ENCODE measurements at places on chromosomes 16 and 17. TPM values are rescaled to one million over a fixed set of nuclear protein-coding genes. Genes with fewer than 3 reads are reported as not detected.

The KRTAP3-1 gene
- total RNA-seq, result not detected

The CACNG1 gene
- not detected for total RNA-seq

The CD300E gene
- 0.44 TPM for total RNA-seq

The HSPB9 gene
- total RNA-seq, result not detected

The C16orf96 gene
- not detected for total RNA-seq

The SLC25A19 gene
- 22.5 TPM for total RNA-seq

The IGF2BP1 gene
- not detected for total RNA-seq

The KRTAP1-1 gene
- total RNA-seq, result not detected

The CD300A gene
- total RNA-seq, result 6.8 TPM

DNA sequence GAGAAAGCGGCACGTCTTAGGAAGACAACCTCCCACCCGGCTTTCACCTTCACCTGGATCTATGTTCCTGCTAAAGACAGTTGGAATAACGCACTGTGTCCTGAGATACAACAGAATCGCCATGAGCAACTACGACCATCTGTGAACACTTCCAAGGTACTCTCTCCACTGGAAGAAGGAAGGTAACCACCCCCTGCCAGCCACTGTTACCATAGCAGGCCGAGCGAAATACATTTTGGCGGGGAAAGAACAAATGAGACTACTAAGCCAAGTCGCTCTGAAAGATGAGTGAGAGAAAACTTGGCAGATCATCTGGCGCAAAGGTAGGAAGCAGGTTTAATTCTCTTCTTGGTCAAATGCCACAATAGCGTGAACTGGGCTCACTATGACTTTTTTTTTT is 9.8 kb downstream of the CRK start:
- H3K4me1 ChIP-seq, result peaks cover 39% of the 10 kb centered on the region
- H3K4me3 ChIP-seq, result no peak overlapping the region
- no peak overlapping the region for H3K27ac ChIP-seq
- no peak for DNase-seq

- no peak overlapping the region for H3K4me3 ChIP-seq
- H3K36me3 ChIP-seq, result no peaks in the 10 kb centered on the region
- H3K27ac ChIP-seq, result no peak overlapping the region
- DNase-seq, result peak; percentile 64
Observed at GRCh38 chr17:67800495-67800928, 24.8 kb upstream of the BPTF start.

- no peak for DNase-seq
- H3K36me3 ChIP-seq, result no peaks in the 10 kb centered on the region
- no peaks in the 10 kb centered on the region for H3K27me3 ChIP-seq
- no peaks in the 10 kb centered on the region for H3K4me1 ChIP-seq
- H3K4me3 ChIP-seq, result no peak overlapping the region
Observed at GRCh38 chr17:71234349-71234748, 886.5 kb upstream of the SOX9 start.

DNA sequence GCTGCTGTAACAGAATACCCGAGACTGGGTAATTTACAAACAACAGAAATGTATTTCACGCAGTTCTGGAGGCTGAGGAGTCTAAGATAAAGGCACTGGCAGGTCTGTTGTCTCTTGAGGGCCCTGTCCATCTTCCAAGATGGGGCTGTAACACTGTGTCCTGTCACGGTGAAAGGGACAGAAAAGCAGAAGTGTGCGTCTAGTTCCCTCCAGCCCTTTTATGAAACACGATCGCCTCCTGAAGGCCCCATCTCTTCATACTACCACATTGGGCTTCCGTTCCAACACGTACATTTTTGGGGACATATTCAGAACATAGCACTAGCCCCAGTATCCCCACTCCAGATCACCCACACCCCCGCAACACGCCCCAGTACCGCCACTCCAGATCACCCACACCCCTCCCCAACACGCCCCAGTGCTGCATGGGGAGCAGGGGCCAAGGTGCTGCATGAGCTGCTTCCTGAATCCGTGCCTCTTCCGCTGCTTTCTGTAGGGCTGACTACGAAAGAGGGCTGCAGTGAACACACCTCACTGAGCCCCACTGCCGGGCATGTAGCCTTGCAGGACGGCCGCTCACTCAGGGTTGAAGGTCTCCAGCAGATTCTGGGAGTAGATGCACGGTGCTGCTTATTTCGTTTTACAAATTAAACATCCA is 91.9 kb downstream of the RPTOR start:
- H3K27ac ChIP-seq, result no peak overlapping the region
- no peak for DNase-seq
- H3K36me3 ChIP-seq, result peaks cover 7% of the 10 kb centered on the region
- no peaks in the 10 kb centered on the region for H3K27me3 ChIP-seq
- no peak overlapping the region for H3K4me3 ChIP-seq

- DNase-seq, result no peak
- no peaks in the 10 kb centered on the region for H3K4me1 ChIP-seq
- H3K27ac ChIP-seq, result no peak overlapping the region
- no peak overlapping the region for H3K4me3 ChIP-seq
- H3K36me3 ChIP-seq, result peaks cover 100% of the 10 kb centered on the region
Observed at GRCh38 chr17:1535737-1536136, 19.3 kb upstream of the INPP5K start.

- H3K27ac ChIP-seq, result no peak overlapping the region
- H3K27me3 ChIP-seq, result no peaks in the 10 kb centered on the region
- DNase-seq, result no peak
- H3K36me3 ChIP-seq, result peaks cover 3% of the 10 kb centered on the region
Observed at GRCh38 chr17:79011451-79012147, 2.0 kb upstream of the CANT1 start.

DNA sequence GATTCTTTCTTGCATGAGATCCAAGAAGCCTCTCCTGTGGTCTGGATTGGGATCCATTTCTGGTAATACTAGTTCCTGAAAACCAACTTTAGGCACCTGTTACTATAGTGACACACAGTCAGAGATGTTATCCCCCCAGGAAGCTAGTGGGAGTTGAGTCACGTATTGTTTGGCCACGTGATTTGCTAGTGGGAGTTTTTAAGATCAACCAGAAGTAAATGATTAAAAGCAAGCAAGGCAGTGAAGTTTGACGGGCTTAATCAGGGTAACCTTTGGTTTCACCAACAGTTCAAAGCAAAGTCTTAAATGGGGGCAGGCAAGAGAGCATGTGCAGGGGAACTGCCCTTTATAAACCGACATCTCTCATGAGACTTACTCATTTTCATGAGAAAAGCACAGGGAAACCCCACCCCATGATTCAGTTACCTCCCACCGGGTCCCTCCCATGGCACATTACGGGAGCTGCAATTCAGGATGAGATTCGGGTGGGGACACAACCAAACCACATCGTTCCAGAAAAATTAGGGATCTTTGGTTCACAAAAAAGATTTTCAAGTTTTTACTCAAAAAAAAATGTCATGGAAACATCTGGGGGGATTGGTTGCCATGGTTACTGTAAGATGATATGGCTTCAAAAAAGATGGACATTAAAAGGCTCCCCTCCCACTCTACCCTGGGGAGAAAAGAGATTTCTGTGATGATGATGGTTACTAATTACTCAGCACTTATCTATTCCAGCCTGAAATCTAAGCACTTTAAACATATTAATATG is 483.1 kb upstream of the ERCC4 start:
- no peaks in the 10 kb centered on the region for H3K36me3 ChIP-seq
- H3K4me3 ChIP-seq, result no peak overlapping the region
- no peaks in the 10 kb centered on the region for H3K4me1 ChIP-seq

DNA sequence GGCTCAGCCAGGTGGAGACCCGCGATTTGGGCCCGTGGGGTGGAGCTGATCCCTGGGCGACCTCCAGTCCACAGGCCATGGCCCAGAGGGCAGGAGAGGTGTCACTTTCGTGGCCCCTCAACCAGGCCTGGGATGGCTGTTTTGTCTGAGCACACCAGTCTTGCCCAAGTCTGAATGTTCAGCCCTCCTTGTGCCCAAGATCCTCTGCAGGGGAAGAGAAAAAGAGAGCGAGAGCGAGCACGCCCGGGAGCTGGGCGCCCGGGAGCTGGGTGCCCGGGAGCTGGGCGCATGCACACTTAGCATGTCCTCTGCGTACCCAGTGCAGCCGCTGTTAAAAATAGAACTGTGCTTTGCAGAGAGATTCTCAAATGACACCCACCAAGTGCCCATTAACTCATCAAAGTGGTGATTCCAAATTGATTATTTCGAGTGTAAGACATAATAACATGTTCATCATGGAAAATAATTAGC is 403.3 kb upstream of the TNRC6C start:
- no peak overlapping the region for H3K4me3 ChIP-seq
- no peaks in the 10 kb centered on the region for H3K4me1 ChIP-seq
- no peaks in the 10 kb centered on the region for H3K27me3 ChIP-seq
- no peak for DNase-seq
- H3K27ac ChIP-seq, result no peak overlapping the region
- no peaks in the 10 kb centered on the region for H3K36me3 ChIP-seq

DNA sequence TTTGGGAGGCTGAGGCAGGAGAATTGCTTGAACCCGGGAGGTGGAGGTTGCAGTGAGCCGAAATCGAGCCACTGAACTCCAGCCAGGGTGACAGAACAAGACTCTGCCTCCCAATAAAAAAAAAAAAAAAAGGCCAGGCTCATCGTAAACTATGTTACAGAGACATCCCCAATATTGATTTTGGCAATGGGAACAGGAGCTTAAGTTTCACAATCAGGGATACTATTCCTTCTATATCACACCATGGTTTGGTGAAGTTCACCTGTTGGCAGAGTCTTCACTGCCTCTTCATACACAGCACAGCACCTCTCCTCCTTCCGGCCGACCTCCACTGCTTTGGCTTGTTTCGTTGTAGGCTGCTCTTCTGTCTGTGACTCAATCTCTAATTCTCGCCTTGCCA is 21.2 kb downstream of the UTP6 start:
- H3K27ac ChIP-seq, result no peak overlapping the region
- no peaks in the 10 kb centered on the region for H3K4me1 ChIP-seq
- DNase-seq, result no peak
- no peaks in the 10 kb centered on the region for H3K36me3 ChIP-seq

DNA sequence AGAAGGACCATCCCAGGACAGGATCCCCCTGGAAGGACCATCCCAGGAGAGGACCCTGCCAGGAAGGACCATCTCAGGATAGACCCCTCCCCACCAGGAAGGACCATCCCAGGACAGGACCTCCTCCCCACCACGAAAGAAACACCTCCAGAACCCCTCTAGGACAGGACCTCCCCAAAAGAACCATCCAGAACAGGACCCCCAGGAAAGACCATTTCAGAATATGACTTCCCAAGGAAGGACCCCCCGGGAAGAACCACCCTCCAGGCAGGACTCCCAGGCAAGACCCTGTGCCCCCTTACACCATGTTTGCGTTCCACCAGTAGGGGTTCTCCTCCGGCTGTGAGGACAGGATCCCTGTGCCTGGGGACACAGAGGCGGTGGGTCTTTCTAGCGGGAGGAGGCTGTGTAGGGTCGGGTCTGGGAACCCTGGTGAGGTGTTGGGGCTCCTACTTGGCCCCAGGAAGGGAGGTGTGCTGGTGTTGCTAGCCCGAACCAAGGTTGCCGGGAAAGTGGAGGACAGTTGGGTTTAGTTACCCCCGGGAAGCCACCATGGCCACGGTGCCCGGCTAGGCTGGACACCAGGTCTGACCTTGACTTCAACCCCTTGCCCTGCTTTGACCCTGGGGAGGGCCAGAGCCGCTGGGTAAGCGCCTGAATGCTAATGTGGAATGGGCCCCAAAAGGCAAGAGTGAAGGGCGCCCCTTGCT is 2.2 kb downstream of the NOTUM start:
- H3K4me1 ChIP-seq, result no peaks in the 10 kb centered on the region
- H3K27ac ChIP-seq, result no peak overlapping the region
- no peak overlapping the region for H3K4me3 ChIP-seq
- H3K27me3 ChIP-seq, result peaks cover 4% of the 10 kb centered on the region
- no peak for DNase-seq

- H3K27me3 ChIP-seq, result peaks cover 5% of the 10 kb centered on the region
- no peak overlapping the region for H3K4me3 ChIP-seq
- no peaks in the 10 kb centered on the region for H3K36me3 ChIP-seq
- no peaks in the 10 kb centered on the region for H3K4me1 ChIP-seq
- H3K27ac ChIP-seq, result no peak overlapping the region
Observed at GRCh38 chr17:76011951-76012350, 11.3 kb downstream of the CDK3 start.

- no peak for DNase-seq
- no peaks in the 10 kb centered on the region for H3K4me1 ChIP-seq
- H3K27ac ChIP-seq, result no peak overlapping the region
- H3K36me3 ChIP-seq, result peaks cover 7% of the 10 kb centered on the region
- no peak overlapping the region for H3K4me3 ChIP-seq
- no peaks in the 10 kb centered on the region for H3K27me3 ChIP-seq
Observed at GRCh38 chr16:3797904-3798811, 80.8 kb upstream of the TRAP1 start.

GRCh38 chr16:56855946-56856345 is 9.1 kb upstream of the SLC12A3 start:
- DNase-seq, result peak; percentile 1
- H3K27me3 ChIP-seq, result no peaks in the 10 kb centered on the region
- no peak overlapping the region for H3K27ac ChIP-seq
- H3K4me3 ChIP-seq, result no peak overlapping the region
- no peaks in the 10 kb centered on the region for H3K4me1 ChIP-seq

- no peak overlapping the region for H3K4me3 ChIP-seq
- H3K27ac ChIP-seq, result no peak overlapping the region
- H3K27me3 ChIP-seq, result no peaks in the 10 kb centered on the region
- H3K36me3 ChIP-seq, result no peaks in the 10 kb centered on the region
- H3K4me1 ChIP-seq, result peaks cover 19% of the 10 kb centered on the region
- DNase-seq, result no peak
Observed at GRCh38 chr17:79090443-79091225, 16.0 kb downstream of the ENGASE start.

DNA sequence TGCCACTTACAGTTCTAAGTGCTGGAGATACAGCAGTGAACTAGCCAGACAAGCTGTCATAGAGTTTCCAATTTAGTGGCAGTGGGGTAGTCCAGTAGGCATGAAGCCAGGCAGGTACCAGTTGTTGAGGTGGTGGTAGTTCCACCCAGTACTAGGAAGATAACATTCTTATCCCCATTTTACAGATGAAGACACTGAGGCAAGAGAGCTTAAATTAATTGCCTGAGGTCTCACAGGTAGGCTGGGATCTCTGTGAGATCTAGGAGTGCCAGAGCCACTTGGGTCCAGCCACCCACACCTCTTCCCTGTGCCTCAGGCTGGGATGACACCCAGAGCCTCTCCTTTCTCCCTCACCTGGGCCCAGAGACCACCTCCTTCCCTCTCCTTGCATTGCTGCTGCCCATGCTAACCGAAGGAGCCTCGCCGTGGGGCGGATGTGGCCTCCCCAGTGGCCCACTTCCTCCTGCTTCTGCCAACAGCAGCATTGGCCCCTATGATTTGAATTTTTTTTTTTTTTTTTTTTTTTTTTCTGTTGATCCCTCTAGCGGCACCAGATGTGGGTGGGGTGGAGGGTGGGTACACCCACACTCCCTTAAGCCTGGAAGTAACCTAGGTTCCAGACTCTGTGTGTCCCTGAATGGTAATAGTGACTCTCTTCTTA is 114.0 kb downstream of the PRKCB start:
- peaks cover 17% of the 10 kb centered on the region for H3K4me1 ChIP-seq
- H3K4me3 ChIP-seq, result no peak overlapping the region
- no peak for DNase-seq
- H3K27me3 ChIP-seq, result no peaks in the 10 kb centered on the region
- no peak overlapping the region for H3K27ac ChIP-seq

- no peaks in the 10 kb centered on the region for H3K27me3 ChIP-seq
- peaks cover 42% of the 10 kb centered on the region for H3K36me3 ChIP-seq
- H3K4me3 ChIP-seq, result no peak overlapping the region
- DNase-seq, result no peak
Observed at GRCh38 chr17:47287639-47288038, 34.0 kb downstream of the ITGB3 start.

- no peaks in the 10 kb centered on the region for H3K27me3 ChIP-seq
- H3K4me3 ChIP-seq, result no peak overlapping the region
- H3K4me1 ChIP-seq, result peaks cover 3% of the 10 kb centered on the region
- no peak for DNase-seq
Observed at GRCh38 chr16:45454-45853, 8.0 kb downstream of the POLR3K start.

GRCh38 chr16:31513884-31514283 is 5.7 kb upstream of the RUSF1 start:
- no peaks in the 10 kb centered on the region for H3K36me3 ChIP-seq
- H3K4me3 ChIP-seq, result no peak overlapping the region
- no peak for DNase-seq
- H3K4me1 ChIP-seq, result peaks cover 7% of the 10 kb centered on the region
